Esophagus squamous epithelium (tissue), 5 donors: ENCODE measurements at places on chromosomes 1 and 21.

DNA sequence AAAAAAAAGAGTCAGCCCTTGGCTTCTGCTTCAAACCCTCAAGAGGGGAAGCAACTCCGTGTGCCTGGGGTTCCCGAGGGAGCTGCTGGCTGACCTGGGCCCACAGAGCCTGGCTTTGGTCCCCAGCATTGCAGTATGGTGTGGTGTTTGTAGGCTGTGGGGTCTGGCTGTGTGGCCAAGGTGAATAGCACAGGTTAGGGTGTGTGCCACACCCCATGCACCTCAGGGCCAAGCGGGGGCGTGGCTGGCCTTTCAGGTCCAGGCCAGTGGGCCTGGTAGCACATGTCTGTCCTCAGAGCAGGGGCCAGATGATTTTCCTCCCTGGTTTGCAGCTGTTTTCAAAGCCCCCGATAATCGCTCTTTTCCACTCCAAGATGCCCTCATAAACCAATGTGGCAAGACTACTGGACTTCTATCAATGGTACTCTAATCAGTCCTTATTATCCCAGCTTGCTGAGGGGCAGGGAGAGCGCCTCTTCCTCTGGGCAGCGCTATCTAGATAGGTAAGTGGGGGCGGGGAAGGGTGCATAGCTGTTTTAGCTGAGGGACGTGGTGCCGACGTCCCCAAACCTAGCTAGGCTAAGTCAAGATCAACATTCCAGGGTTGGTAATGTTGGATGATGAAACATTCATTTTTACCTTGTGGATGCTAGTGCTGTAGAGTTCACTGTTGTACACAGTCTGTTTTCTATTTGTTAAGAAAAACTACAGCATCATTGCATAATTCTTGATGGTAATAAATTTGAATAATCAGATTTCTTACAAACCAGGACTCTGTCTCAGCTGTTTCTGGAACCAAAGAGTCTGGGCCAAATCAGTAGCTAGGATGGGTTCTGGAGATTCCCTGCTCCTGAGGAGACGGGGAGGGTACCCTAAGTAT lies 26.8 kb upstream of the KDM4A start:
- DNase-seq: no peak

DNA sequence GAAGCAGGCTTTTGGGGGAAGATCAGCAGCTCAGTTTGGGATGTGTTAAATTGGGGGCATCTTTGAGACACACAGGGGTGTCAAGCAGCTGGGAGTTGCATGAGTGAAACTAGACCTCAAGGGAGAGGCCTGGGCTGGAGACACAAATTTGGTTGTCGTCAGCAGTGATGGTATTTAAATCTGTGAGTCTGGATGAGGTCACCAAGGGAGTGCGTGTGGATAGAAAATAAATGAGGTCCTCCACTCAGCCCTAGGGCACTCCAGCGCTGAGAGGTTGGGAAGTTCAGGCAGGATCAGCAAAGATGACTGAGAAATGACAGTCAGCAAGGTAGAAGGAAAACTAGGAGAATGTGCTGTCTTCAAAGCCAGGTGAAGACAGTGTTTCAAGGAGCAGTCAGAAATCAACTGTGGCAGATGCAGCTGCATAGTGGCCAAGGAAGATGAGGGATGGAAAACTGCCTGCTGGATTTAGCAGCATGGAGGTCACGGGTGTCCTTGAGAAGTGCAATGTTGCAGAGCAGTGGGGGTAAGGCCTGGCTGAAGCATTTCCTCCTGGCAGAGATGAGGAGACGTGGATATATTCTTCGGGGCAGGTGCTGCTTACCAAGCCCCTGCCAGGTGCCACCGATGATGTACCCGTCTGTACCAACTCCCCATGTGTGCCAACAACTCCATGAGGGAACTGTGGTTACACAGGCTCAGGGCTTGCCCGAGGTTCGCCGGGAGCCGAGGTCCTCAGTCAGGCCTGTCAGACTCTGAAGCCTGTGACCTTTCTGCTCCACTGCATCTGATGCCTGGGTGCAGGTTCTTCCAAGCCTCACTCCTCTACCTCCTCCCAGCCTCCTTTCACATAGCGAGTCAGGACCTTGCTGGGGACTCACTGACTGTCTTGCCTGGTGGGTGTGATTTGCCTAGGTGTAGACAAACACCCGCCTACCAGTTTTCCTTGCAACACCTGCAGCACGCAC lies 11.3 kb downstream of the MAP7D1 start:
- DNase-seq: no peak

DNA sequence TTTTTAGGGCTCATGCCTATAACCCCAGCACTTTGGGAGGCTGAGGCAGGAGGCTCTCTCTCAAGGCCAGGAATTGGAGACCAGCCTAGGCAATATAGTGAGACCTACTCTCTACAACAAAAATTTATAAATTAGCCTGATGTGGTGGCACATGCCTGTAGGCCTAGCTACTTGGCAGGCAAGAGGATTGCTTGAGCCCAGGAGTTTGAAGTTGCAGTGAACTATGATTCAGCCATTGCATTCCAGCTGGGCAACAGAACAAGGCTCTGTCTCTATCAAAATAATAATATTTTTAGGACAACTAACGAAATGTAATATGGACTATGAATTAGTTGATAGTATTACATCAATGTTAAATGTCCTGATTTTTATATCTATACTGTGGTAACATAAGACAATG lies 68.8 kb upstream of the ARID1A start:
- DNase-seq: no peak

DNA sequence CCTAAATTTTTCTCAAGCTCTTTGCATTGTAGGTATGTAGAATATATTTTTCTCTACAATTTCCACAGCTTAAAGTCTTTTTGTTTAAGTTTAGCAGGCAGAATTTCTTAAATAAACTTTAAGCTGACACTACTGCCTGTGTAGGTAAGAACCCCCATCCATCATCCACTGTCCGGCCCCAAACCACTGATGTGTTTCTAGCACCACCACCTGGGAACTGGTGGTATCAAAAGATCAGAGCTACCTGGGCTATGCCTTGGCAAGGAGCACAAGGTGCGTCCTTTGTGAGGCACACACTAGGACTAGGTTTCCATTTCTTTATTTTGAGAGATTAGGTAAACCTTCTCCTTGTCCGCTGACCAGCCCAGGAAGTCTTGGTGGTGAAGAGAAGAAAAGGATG lies 10.5 kb upstream of the LELP1 start:
- no peak for DNase-seq

- no peak for DNase-seq
These were observed 36.8 kb downstream of the LAMC2 start for GRCh38 chr1:183222909-183223308.
